NCI-H774 (cell line): ENCODE measurements at places on chromosomes 11 and 22.

- no peak for DNase-seq
Measured at GRCh38 chr11:68338051-68338780, 25.8 kb downstream of the LRP5 start.

- no peak for DNase-seq
Measured at GRCh38 chr11:123800036-123800435, 6.1 kb downstream of the OR6M1 start.

- DNase-seq: no peak
Measured at GRCh38 chr11:34036456-34036855, 15.1 kb upstream of the CAPRIN1 start.

- DNase-seq: no peak
Measured at GRCh38 chr11:32312865-32313403, 122.4 kb downstream of the WT1 start.

GRCh38 chr22:43828998-43829782 lies 17.1 kb upstream of the EFCAB6 start:
- no peak for DNase-seq

GRCh38 chr11:35390737-35391682 lies 28.3 kb downstream of the SLC1A2 start:
- DNase-seq: peak; percentile 65

DNA sequence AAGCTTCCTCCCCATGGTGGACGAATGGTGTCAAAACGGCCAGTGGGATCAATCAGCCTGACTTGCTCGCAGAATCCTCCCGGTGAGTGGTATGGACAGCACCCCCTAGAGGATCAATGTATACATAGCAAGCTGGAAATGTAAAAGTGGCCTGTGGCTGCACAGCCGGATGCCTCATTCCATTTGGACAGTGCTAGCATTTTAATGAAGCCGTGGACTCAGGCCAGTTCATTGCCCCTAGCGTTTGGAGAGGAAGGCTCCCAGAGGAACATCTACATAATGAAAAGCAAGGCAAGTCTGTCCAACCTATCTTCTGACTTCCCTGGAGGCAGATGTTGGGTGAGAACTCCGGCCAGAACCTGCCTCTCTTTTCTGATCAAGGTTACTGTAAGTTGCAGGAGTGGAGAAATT lies 942.3 kb downstream of the NTM start:
- peak; percentile 59 for DNase-seq

DNA sequence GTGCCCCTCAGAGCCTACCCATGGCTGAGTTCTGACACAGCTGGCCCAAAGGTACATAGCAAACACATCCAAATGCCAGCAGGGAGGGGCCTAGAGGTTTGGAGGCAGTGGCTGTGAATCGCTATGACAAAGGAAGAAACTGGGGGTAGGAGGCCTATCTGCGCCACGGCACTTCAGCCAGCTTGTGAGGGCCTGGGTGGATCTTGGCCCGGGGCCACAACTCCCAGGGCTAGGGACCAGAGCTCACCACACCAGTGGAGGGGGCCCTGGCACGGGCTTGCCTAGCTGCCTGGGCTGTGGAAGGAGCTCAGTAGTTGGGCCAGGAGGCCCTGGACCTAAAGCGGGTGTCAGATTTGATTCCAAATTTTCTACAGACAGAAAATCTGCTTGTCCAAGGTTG lies 9.4 kb upstream of the NAP1L4 start:
- DNase-seq: no peak

GRCh38 chr11:67211656-67212436 lies 54.4 kb upstream of the GRK2 start:
- DNase-seq: no peak

DNA sequence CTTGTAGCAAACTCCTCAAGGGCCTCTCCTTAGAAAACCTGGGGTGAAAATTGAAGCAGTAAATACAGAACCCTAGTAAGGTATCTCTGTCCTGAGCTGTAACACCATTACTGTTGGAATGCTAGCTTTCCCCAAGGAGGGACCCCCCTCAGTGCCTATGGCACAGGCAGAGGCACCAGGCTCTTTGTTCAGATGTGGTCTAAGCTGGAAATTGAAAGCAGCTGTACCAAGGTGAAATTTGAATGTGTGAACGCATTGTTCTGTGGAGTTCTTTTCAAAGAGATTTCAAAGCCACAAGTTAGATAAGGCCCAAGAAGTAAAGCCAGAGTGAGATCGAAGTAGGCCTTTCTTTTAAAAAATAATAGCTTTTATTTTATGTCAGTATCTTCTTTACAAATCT lies 71.9 kb upstream of the HORMAD2 start:
- DNase-seq: no peak

GRCh38 chr22:35409783-35410662 lies 10.1 kb downstream of the MCM5 start:
- no peak for DNase-seq

GRCh38 chr11:108241330-108242037 lies 18.6 kb downstream of the ATM start:
- DNase-seq: no peak

- DNase-seq: no peak
Measured at GRCh38 chr22:25853078-25853477, 111.1 kb downstream of the MYO18B start.

DNA sequence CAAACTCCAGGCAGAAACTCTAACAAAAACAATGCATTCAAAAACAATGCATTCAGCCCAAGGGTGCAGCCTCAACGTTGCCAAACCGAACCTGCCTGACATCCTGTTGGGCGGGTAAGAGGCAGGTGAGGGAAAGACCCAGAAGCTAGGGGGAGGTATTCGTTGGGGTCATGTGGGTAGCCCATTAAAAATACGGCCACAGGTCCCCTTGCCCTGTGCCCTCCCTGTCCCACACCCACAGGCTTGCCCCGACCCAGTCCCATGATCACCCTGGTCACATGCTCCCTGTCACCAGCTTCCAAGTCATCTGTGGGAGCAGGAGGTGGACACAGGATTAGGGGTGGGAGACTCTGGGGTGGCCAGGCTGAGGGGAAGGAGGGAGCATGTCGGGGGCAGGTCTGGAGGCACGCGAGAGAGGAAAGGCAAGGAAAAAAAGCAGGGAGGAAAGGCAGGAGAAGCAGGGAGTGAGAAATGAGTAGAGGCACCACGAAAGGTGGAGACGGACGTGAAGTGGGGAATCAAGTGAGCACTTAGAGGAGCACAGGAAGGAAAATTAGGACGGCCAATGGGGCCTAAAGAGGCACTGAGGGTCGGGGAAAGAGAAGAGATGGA lies 683 bp downstream of the PLA2G6 start:
- DNase-seq: no peak

- DNase-seq: no peak
Measured at GRCh38 chr22:44119669-44120313, 60.9 kb upstream of the PARVG start.

DNA sequence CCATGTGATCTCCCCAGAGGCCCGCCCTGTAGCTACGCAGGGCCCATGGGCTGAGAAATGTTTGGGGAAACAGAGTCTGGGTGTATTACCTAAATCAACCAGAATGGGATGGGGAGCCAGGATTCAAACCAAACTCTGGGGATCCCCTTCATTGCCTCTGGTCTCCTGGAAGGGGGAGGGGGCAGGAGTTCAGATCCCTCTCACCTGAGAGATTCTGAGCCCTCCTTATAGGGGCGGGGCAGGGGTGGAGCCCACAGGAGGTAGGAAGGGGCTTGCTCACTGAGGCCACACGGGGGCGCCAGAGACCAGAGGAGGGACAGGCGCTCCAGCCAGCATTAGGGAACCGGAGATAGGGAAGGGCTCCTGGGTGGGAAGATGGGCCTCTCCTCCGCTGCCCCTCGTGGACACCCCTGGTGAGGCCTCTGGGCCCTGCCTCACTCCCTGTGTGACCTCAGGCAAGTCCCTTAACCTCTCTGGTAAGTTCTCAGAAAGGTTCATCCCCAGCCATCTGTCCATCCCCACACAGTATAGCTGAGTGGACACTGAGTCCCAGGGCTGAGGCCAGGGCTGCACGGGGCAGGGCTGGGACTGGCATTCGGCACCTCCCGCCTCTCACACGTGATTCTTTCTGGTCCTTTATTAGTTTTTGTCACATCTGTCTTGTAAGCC lies 2.7 kb upstream of the CDC42BPG start:
- DNase-seq: peak; percentile 89

DNA sequence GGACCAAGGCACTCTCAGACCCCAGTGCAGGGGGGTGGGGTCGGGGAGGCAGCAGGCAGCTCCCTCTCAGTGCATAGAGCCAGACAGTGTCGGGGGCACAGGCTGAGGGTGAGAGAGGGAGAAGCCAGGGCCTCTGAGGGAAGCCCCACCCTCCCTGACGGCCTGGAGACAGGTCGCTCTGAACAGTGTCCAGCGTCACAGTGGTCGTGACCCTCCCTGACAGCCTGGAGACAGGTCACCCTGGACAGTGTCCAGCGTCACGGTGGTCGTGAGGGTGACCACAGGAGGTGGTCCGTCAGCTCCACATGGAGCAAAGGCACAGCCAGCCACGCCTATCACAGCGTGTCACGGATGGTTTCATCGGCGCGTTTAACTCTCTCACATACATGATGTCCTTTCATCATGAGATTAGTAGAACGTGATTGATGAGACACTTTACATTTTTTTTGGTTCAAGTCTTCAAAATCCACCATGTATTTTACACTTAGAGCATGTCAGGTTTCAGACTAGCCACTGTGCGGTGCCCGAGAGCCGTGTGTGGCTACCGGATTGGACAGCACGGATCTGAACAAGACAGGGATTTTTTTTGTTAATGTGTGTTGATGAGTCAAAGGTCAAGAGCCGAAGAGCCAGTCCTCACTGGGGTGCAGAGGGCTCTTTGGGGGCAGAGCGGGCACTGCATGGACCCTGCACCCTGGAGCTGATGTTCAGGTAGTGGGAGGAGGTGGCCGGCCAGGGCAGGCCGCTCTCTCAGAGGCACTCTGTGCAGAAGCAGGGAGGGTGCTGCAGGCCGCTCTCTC lies 23.9 kb upstream of the PANX2 start:
- DNase-seq: peak; percentile 16

- no peak for DNase-seq
Measured at GRCh38 chr22:27245056-27245455, 556.5 kb downstream of the MN1 start.

DNA sequence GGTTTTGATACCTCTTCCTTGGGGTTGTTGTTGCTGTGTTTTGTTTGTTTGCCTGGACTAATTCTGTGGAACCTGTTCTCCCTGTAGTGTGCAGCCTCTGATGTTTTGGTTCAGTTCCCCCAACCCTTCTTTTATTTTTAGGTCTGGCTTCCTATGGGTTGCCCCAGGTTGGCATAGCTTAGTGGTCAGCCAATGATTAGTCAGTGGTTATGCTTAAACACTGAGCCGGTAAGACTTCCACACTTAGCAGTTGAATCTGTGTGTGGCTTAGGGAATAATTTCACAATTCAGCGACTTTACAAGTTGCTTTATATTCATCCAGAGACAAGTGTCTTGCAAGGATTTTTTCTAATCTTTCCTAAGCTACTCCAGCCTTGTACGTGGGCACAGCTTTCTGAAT lies 78.6 kb upstream of the CLPB start:
- DNase-seq: no peak

- DNase-seq: no peak
Measured at GRCh38 chr11:115598257-115598901, 94.2 kb upstream of the CADM1 start.

DNA sequence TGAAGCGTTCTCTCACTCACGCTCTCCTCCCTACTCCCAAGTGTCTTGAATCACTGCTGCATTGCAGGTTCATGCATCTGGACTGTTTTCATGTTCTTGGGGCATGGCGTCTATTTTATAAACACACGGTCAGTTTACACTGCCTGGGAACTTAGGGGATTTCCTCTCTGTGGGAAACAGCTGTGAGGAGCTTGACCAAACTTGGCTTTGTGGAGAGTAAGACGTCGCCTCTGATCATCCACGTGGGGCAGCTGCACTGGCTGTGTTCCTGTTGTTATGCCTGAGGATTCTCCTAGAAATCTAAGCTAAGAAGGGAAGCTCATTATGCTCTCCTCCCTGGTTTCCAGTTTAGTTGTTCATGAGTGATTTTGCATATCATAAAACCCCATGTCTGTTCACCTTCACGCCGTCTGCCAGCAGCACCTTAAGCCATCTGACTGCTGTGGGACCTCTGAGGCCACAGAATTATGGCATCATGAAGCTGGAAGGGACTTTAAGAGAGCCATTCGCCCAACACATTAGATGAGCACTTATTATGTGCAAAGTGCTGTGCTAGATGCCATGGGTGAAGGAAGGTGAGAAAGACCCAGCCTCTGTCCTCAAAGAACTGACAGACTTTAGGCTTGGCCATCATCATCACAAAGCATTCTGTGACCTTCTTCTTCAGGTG lies 38.8 kb upstream of the POU2AF1 start:
- DNase-seq: no peak

- no peak for DNase-seq
Measured at GRCh38 chr11:76734456-76735420, 48.4 kb upstream of the TSKU start.

DNA sequence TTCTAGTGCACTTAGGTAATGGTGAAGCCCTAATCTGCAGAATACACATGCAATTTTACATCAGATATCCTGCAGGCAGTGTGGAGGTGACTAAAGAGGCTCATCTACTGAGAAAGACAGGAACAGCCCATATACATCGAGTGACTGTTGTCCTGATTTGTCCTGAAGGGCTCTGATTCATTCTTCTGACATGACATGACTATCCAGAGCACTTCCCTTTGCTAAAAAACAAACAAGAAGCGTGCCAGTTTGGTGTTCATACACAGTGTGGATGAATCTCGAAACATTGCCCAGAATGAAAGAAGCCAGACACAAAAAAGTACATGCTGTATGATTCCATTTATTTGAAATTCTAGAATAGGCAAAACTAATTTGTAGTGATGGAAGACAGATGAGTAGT lies 48.0 kb upstream of the AMPD3 start:
- no peak for DNase-seq

- DNase-seq: no peak
Measured at GRCh38 chr11:16364254-16364653, 7.9 kb upstream of the SOX6 start.

- DNase-seq: peak; percentile 92
Measured at GRCh38 chr22:23786752-23787599, at the start of gene SMARCB1. Gene SMARCB1 (plus strand): TSS chr22:23786966. CDS start chr22:23787170, 204 bp downstream.

DNA sequence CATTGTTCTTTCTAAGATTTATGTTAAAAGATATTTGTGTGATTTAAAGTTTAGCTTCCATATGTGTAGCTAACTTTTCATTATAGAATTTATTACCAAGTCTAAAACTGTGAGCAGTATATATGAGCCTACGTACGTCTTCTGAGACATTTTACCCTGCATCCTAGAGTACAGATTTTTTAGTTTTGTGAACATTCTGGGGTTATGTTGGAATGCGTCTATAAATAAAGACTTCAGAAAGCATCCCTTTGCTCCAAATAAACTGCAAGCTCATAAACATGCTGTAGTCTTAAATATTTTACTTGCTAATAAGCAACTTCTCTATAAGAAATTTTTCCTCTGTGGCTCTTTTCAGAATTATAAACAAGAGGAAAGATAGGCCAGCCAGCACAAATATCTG lies 236.5 kb downstream of the DDX10 start:
- no peak for DNase-seq

GRCh38 chr11:76579056-76579751 lies 91.3 kb downstream of the LRRC32 start:
- DNase-seq: no peak

GRCh38 chr22:48433647-48434046 lies 1394.0 kb downstream of the BRD1 start:
- no peak for DNase-seq

- DNase-seq: no peak
Measured at GRCh38 chr11:72038491-72038890, 39.8 kb downstream of the IL18BP start.
